ENCODE measurements at places on chromosomes 1 and 21.
A peak's percentile ranks its signal among the peaks of the same experiment; 100 is the strongest.

DNA sequence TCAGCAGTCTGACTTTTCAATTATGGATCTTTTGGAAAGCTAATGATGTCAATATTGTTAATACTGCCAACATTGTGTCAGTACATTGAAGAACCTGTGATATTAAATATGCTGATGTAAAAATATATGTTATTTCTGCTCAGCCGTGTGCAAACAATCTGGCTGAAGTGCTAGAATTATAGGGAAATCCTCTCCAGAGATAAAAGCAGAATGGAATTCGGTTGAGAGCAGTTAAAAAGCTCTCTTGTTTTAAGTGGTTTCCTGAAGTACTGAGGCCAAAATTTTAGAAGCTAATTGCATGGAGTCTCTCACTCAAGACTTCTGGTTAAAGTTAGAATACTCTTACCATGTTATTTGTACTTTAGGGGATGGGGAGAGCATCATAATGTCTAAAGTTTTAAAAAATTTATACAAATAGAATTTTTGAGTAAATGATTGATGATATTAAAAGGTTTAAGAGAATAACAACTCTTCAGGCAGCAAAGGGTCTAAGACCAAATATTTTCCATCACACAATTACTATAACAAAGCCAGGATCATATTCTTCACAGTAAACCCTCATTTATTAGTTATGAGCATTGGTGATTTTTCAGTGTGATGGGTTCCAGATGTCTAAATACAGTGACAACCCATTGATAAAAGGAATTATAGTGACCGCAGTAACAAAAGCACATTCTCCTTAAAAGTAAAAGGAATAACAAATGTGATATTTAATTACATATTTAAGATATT lies 834.2 kb upstream of the CXADR start:
- DNase-seq = no peak

GRCh38 chr1:33295023-33295422 lies 25.9 kb downstream of the A3GALT2 start:
- DNase-seq = no peak

- no peak for DNase-seq
Measured at GRCh38 chr1:209840611-209841010, 12.8 kb downstream of the UTP25 start.

DNA sequence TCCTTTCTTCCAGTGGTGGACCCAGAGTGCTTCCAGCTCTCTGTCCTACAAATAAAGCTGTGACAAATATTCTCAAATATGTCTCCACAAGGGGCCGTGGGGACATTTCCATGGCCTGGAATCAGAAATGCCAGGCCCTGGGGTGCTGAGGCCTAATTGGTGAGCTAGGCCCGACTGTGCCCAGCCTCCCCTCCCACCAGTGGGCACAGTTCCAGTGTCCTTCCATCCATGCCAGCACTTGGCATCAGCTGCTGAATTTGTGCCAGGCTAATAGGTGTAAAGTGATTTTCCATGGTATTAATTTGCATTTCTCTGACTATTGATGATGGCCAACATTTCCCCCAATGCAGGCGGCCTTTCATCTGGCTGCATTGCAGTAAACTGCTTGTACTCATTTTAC lies 48.5 kb upstream of the B3GALT5 start:
- DNase-seq = no peak

DNA sequence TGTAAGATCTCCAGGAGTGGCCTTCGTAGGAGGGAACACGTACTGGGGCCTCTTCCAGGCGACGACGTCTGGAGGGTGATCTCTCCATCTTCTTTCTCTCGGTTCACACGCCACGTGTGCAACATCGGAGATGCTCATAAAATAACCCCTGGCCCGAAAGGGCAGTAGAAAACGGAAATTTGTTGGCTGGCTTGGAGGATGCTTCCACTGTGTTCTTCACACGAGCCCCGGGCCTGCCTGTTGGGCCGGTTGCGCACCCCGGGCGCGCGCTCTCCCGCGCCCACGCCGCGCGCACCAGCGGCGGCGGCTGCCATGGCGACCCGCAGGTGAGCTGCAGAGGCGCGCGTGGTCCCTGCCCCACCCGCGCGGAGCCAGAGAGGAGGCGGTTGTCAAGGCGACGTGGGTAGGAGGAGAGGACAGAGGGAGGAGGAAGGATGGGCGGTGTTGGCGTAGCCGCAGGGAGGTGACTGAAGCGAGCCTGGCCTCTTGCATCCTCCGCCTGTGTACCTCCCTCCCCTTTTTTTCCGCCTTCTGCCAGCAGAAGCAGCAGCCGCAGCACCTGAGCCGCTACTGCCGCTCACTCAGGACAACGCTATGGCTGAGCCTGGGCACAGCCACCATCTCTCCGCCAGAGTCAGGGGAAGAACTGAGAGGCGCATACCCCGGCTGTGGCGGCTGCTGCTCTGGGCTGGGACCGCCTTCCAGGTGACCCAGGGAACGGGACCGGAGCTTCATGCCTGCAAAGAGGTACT lies at the start of gene ELAPOR1:
Gene ELAPOR1 (plus strand): TSS at position 526 of the 752 bp plus-strand sequence. CDS start 69 bp downstream, at position 595.
- no peak for DNase-seq

GRCh38 chr1:97545446-97545845 lies 375.4 kb downstream of the DPYD start:
- DNase-seq = no peak

- no peak for DNase-seq
Measured at GRCh38 chr1:39378377-39378776, 113.1 kb upstream of the BMP8A start.

DNA sequence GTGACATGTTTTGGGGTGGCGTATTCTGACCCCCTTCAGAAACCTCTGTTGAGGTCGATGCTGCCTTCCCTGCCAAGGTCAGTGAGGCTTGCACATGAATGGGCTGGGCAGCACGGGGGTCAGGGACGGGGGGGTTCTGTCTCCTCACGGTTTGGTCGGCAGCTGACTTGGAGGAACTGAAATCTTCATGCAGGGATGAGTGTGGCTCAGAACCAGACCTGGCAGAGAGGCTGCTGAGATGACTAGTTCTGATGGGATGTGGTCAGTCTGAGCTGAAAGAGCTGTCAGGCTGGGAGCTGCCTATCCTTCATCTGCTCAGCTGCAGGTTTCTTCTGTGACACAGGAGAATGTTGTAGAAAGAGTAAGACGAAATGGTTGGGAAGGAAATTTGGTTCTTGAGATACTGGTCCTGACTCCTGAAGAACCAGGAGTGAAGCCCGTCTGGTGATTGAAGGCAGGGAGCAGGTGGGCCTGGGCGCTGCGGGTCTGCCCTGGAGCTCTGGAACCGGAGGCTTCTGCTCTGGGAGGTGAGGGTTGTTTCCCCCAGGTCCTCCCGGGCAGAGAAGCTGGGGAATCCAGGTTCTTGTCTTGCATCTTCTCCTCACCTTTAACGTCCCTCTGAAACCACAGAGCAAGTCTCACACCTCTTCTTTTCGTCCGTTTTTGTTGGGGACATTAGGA lies 3.3 kb downstream of the SLX9 start:
- DNase-seq = no peak

DNA sequence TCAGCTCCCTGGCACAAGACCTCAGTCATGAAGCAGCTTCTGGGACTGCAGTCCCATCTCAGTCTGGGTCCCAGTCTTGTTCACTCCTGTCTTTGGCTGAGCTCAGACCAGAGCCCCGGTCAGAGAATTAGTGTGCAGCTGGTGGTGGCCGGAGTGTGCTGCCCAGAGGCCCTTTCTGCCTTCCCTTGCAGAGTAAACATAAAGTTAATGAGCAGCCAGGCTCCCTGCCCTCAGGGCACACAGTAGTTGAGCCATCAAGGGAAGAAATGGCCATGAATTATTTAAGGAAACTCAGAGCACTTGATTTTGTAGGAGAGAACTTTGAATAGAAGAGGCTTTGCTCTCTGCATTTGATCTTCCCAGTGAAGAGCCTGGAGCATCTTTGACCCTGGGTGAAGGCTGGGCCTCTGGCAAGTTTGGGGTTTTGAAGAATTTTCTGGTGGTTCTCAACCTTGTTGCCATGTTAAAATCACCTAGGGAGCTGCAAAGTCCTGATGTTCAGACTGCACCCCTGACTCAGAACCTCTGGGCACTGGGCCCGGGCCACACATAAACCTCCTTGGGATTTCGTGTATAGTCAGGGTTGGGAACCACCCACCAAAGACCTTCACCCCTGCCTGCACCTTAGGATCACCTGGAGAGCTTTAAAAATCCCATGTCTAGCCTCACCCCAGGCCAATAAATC lies 26.4 kb upstream of the SELENON start:
- DNase-seq = no peak

DNA sequence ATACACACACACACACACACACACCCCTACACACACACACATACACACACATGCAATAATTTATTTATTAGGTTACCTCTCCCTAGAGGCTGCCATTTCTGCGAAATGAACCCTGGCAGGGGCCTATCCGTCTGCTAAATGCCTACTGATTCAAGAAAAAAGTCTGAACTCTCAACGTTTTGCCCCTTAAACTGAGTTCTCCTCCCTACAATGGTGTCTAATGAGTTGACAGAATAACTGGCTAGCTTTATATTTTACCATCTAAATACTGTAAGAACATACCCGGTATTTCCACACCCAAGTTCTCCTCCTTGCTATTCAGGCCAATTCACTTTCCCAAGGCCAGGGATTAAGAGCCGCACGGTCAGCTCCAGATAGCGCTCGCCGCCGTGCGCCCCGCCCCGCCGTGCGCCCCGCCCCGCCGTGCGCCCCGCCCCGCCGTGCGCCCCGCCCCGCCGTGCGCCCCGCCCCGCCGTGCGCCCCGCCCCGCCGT lies 339 bp upstream of the RNPC3 start:
- DNase-seq = no peak

GRCh38 chr1:113094506-113094905 lies 21.5 kb downstream of the LRIG2 start:
- DNase-seq = no peak

GRCh38 chr1:225651376-225651871 lies 1.5 kb downstream of the ENAH start:
- no peak for DNase-seq

GRCh38 chr21:18114810-18115209 lies 129.8 kb upstream of the CHODL start:
- DNase-seq = no peak

DNA sequence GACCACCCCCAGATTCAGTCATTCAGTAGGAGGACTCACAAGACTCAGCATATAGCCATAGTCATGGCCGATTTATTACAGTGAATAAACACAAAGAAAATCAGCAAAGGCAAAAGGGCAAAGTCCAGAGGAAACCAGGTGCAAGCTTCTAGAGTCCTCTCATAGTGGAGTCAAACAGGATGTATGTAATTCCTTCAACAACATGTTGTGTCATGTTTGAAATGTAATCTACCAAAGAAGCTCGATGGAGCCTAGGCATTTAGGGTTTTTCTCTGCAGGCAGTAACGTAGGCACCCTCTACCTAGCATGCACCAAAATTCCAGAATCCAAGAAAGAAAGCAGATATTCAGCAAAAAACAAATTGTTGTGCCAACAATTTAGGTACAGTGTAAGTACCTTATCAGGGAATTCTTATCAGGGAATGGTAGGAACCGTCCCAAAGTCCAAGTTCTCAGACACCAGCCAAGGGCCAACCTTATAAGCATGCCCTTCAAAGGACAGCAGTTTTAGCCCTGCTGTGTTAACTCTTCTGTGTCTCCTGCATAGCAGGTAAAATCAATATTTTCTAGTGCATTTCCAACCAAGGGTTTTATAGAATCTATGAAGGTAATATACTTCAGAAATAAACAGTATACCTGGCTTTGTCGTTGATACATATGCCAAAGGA lies 16.1 kb upstream of the SLAMF6 start:
- no peak for DNase-seq

GRCh38 chr1:221418346-221418745 lies 323.5 kb downstream of the DUSP10 start:
- DNase-seq = no peak

GRCh38 chr1:55375617-55376258 lies 160.6 kb upstream of the USP24 start:
- no peak for DNase-seq

DNA sequence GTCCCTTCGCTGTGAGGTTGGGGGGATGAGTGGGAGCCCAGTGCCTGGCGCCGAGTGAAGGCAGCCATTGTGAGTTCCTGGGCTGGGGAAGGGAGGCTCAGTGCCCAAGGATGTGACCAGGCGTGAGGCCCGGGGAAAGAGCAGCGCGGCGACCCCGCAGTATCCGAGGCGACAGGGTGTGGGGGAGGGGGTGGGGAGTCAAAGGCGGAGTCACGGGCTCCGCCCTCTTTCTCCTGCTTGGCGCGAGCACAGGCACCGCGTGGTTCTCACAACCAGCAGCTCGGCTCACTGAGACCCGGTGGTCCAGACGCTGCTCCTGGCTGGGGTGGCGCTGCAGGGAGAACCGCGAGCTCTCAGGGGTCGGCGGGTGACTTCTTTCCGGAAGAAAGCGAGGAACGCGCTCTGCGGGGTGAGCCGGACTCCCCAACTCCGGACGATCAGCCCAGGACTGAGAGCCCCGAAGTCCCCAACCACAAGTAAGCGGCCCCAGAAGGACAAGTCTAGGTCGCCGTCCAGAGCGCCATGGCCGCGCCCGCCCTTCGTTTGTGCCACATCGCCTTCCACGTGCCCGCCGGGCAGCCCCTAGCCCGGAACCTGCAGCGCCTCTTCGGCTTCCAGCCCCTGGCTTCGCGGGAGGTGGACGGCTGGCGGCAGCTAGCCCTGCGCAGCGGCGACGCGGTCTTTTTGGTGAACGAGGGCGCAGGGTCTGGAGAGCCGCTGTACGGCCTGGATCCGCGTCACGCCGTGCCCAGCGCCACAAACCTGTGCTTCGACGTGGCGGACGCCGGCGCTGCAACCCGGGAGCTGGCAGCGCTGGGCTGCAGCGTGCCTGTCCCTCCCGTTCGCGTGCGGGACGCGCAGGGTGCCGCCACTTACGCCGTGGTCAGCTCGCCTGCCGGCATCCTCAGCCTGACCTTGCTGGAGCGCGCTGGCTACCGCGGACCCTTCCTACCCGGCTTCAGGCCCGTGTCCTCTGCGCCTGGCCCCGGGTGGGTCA lies at the start of gene HPDL:
Gene HPDL (plus strand): TSS at position 269 of the 997 bp plus-strand sequence. CDS start 254 bp downstream, at position 523.
- peak; percentile 21 for DNase-seq

GRCh38 chr1:58621391-58621790 lies 44.3 kb upstream of the TACSTD2 start:
- DNase-seq = no peak

DNA sequence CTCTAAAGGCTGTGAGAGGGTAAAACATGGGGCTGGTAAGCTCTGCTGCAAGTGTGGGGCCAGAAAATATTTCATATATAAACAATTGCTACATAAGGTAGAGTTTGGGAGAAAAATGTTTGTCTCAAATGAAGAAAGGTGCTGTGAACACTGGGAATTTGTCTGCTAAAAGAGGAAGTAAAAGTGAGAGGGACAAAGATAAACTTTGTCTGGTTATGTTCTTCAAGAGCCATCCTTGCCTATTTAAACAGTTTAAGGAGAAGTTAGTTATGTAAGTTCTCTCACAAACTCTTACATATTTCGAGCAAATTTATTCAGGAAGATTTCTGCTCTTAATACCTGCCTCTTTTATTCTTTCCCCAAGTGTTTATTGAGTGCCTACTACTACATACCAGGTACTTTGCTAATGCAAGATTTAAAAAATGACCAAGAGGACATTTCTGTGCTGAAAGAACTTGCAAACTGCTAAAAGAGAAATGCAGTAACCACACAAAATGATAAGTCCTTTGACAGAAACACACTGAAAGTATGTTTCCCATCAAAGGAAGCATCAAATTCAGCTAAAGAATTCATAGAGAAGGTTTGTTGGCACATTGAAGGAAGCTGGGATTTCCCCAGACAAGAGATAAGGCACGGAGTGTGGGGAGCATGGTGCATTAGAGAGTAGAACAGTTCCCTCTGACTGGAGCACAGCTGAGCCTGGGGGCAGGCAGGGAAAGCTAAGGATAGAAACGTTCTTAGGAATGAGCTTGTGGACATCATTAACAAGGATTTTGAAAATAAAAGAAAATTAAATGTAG lies 549.1 kb downstream of the PTBP2 start:
- DNase-seq = no peak

Measured in stimulated activated CD8-positive, alpha-beta memory T cell treated with anti-CD3 and anti-CD28 coated beads, Interleukin-4, amount 100 ng/mL, for 1 hour (primary cell).